ENCODE measurements at places on chromosomes 6 and 20.

DNA sequence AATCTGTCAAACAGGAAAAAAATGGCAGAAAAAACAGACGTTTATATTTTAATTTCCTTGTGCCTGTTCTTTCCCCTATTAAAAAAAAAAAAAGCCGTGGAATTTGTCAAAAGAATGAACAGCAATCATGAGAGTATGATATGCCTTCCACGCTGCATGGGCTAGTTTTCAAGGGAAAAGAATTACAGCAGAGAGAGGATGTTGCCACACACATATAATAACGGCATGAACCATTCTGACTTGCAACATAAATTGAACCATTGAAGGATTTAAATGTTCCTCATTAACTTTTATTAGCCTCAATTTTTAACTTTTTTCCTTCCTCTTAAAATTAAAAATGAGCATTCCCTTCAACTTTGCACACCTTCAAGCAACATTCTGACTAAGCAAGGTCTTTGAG, 301.8 kb downstream of the FOXC1 start:
- no peak for DNase-seq

- no peak for DNase-seq
These were observed 12.4 kb downstream of the SIRPA start for GRCh38 chr20:1907586-1907985.

GRCh38 chr6:34334796-34335416, 57.6 kb downstream of the NUDT3 start:
- DNase-seq: no peak

DNA sequence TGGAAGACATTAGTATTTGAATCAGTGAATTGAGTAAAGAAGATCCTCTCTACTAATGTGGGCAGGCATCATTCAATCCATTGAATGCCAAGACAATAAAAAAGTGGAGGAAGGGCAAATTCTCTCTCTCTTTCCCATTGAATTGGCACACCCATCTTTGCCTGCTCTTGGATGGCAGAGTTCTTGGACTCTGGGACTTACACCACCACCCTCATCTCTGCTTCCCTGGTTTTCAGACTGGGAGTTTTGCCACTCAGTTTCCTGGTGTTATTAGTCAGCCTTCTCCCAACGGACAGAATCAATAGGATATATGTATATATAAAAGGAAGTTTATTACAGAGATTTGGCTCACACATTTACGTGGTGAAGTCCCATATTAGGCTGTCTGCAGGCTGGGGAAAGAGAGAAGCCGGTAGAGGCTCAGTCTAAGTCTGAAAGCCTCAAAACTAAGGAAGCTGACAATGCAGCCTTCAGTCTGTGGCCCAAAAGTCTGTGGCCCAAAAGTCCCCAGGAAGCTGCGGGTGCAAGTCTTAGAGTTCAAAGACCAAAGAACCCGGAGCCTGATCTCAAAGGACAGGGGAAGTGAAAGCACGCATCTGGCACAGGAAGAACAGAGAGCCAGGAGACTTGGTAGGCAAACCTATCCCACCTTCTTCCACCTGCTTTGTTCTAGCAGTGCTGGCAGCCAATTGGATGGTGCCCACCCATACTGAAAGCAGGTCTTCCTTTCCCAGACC, 64.4 kb downstream of the SMPDL3A start:
- DNase-seq: no peak

- no peak for DNase-seq
These were observed 64.4 kb upstream of the FUCA2 start for GRCh38 chr6:143575901-143576426.

- DNase-seq: peak; percentile 61
These were observed 55.1 kb upstream of the BACH2 start for GRCh38 chr6:90351696-90352095.

GRCh38 chr6:127332383-127332961, 10.9 kb downstream of the ECHDC1 start:
- DNase-seq: no peak

DNA sequence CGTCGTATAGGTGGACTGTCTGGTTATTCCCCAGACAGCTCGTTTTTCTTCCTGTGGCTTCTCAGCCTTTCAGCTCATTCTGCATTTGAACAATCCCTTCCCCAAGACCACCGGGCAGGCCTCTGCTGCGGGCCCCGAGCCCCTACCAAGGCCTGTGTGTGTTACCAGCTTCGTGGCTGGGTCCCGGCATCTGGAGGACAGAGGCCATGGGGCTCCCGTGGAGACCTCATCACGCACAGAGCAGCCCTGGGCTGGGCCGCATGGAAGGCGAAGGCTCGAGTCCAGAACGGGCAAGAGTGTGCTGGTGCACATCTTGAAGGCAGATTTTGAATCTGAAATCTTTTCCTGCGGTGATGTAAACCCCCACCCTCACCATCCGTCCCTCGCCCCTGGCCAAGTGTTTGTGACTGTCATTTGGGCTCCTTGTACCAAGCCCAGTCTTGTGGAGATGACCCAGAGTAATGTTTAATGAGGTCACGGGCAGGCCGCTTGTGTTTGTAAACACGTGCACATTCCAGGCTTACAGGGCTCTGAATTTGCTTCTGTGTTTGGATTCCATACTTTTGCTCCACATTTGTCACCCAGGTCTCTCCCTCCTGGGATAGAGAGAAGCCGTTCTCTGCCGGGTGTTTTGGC, 119.6 kb downstream of the CDH4 start:
- peak; percentile 54 for DNase-seq

- no peak for DNase-seq
These were observed 121.7 kb upstream of the MYLIP start for GRCh38 chr6:16007146-16007545.

DNA sequence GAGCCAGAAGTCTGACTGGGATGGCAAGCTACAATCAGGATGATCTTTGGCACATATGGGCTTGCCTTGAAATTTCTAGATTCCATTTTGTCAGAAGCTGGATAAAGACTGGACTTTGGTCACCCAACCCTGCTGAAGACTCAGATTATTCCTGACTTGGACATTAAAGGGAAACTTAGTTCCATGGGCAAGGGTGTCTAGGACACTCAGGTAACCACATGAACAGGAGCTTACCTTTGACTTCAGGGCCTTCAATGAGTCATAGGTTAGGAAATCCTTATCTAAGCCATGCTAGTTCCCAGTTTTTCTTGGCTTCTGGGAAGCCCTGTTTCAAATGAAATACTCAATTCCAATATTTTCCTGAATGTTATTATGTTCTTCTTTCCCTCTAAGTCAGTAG, 28.5 kb upstream of the IFNGR1 start:
- DNase-seq: no peak

DNA sequence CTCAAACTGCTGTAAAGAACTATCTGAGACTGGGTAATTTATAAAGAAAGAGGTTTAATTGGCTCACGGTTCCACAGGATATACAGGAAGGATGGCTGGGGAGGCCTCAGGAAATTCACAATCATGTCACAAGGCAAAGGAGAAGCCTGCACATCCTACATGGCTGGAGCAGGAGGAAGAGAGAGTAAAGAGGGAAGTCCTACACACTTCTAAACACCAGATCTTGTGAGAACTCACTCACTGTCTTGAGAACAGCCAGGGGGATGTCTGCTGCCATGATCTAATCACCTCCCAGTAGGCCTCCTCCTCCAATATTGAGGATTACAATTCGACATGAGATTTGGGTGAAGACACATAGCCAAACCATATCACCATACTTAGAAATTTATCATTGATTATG, 1307.0 kb upstream of the GJE1 start:
- no peak for DNase-seq

- DNase-seq: peak; percentile 64
These were observed 9.7 kb upstream of the MARCKS start for GRCh38 chr6:113847447-113847846.

DNA sequence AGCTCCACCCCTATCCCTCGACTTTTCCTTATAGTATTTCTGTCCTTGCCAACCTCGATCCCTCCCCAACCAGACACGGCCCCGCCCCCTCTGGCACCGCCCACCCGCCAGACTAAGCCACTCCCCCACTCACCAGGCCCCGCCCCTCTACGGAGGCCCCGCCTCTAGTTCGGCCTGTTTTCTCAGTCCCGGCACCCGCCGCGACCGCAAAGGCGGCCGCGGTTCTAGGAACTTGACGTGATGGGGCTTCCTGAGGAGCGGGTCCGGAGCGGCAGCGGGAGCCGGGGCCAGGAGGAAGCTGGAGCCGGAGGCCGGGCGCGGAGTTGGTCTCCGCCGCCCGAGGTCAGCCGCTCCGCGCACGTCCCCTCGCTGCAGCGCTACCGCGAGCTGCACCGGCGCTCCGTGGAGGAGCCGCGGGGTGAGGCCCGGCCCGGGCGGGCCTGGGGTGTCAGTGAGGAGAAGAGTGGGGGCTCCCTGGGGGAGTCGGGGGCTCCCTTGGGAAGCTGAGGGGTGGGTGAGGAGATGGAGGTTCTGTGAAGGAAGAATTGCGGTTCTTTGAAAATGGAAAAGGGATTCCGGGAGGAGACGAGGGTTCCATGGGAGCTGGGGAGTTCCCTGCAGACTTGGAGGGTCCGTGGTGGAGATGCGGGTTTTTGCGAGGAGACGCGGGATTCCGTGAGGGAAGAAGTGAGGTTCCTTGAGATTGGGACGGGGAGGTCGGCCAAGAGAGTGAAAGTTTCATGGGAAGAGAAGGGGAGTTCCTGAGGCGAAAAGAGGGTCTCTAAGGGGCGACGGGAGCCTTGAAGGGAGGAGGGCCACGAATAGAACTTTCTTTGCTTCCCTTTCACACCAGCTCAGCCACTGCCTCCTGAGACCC, at the start of gene ACSS2:
Gene ACSS2 (plus strand): TSS at position 207 of the 877 bp plus-strand sequence. CDS start 34 bp downstream, at position 241.
- DNase-seq: peak; percentile 43

DNA sequence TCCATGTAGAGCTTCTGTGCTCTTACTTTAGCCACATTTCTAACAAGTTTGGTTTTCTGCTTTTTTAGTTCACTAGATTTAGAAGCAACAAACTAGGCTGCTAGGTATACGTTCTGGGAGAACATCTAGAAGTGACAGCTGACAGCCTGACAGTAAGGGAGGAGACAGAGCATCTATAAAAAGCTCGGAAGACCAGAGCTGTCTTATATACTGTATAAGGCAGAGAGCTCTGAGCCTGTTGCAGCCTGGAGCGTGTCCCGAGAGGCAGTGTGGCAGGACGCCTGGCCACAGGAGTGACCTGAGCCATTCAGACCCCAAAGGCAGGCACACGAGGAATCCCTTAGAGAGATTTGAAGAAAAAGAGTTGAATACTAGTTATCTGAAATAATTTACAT, 24.6 kb downstream of the PPP1R14C start:
- no peak for DNase-seq

GRCh38 chr20:23115822-23116221, 29.7 kb upstream of the CD93 start:
- DNase-seq: peak; percentile 60

DNA sequence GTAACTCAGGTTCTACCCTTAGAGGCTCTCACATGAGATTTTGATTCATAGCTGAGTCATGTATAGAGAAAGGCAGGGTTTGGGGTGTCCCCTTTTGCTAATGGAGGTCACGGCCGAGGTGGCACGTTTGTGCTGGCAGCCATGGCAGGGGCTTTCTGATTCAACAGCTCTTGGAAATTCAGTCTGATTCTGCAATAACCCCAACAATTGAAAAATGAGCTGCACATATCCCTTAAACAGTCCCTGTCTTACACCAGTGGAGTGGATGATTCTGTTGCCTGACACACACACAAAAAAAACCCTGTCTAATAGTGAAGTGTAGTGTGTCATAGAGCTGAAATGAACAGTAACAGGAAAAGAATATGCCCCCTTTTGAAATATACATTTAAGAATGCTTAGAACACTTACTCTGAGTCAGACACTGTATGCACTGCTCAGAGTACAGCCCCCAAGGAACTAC, 40.4 kb upstream of the ARG1 start:
- DNase-seq: no peak

- peak; percentile 15 for DNase-seq
These were observed 71.0 kb upstream of the SLC22A16 start for GRCh38 chr6:110547266-110547964.

GRCh38 chr6:170286246-170286933, 4.5 kb downstream of the DLL1 start:
- DNase-seq: no peak

DNA sequence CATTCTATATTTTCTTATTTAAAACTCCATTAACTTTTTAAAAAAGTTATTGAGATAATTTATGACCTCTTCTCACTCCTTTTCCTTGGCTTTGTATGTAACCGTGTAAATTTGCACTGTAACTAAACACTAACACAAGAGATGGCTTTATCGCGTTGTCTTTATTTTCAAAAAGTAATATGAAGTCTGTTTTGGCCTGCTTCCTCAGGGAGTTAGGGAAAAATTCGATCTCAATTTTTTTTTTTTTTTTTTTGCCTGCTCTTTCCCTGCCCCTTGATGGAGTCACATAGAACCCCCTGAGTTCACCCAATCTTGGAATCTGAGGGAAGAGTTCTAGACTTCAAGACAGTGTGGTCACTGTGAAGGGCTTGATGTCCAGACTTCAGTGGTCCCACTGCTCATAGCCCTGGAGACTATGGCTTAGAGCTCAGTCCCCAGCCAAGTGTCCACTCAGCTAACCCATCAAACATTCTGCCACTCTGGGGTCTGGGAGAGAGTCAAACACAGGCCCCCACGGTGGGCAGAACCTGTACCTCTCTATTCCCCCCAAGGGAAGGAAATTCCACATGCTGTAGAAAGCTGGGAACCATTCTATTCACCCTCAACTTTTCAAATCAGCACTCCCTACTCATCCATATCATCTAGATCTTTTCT, 15.7 kb upstream of the TBC1D22B start:
- DNase-seq: no peak

GRCh38 chr6:9420316-9421015, 985.1 kb upstream of the SLC35B3 start:
- DNase-seq: no peak

GRCh38 chr6:94597487-94597886, 979.8 kb upstream of the MANEA start:
- no peak for DNase-seq

DNA sequence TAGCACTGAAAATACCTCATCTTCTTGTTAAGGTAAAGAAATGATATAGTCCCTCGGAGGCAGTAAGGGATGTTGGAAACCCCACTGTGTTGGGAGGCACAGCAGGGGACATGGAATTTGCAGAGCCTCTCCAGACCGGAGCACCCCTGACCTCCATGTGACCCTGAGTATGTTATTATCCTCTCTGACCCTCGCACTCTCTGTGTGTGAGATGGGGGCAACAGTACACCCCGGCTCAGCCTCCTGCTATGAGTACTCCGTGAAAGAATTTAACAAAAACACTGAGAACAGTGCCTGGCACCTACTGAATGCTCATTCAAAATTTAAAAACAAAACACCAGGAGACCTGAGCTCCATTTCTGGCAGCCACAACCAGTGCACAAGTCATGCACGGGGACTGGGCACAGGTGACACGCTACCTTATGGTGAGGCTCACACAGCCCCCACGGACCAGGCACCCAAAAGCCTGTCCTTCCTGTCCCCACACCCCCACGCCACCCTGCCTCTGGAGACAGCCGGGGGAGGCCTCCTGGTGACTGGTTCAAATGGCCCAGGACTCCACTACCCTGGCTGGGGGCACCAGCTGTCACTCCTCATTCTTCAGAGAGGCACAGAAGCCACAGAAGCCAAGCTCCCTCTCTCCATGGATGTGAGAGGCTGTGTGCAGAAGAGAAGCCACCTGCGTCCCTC, 6.1 kb downstream of the NINL start:
- no peak for DNase-seq

GRCh38 chr20:38435555-38435939, 419 bp upstream of the SNHG17 start:
- peak; percentile 47 for DNase-seq

Data from mesenchymal stem cell (in vitro differentiated cells and primary cell).